ENCODE measurements at places on chromosomes 13 and 19.

DNA sequence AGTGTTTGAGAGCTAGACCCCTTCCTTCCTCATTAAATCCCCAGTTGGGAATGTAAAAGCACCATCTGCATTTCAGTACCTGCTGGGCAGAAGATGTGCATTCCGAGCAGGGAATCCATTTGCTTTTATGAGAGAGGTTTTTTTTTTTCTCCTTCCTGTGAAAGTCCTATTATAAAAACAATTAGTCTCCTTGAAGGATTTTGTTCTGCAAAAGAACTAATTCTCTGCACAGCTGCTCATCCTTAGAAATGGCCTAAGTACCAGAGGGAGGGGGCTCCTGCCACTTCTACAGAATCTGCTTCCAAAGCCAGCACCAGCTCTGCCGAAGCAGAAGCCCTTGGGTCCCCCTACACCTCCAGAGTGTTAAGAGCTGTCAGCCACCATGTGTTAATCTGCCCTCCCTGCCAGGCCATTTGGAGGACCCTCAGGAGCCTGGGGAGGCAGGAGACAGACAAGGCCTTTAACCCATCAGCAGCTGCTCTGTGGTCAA lies 36.4 kb upstream of the SERPINE3 start:
- no peak for DNase-seq

DNA sequence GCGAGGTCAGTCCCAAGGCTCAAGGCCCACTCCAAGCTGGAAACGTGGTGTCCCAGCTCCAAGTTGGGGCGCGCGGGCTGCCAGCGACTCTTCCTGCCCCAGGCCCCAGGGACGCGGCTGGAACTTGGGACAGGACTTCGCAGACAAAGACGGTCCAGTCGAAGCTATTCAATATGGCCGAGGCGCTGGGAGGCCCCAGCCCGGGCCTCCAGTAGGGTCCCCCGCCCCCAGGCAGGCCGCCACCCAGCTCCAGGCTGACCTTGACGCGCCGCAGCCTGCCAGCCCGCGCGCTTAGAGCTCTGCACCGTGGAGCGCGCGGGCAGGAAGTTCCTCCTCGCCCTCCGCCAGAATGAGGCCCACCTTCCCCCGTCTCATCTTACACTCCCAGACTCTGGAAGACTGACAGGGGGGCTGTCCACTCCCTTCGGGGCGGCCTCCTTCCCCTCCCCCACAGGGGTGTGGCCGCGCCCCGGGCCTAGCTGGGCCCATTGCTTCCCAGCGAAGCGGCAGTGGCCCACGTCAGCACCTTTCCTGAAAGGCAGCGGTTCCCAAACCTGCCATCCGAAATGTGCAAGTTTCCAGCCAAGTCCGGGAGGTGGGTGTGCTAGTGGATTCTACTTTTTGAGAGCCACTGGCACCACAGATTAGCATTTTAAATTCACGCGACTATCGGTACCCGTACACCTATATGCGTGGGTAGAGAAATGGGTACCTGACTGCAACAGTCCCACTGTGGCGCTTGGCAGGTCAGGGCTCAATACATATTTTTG lies at the start of gene CCDC8:
TSS of gene CCDC8 (minus strand) at position 303 of the 770 bp plus-strand sequence. CDS start 754 bp downstream, outside the sequence.
- peak; percentile 98 for DNase-seq

GRCh38 chr19:43814663-43815352 lies 12.3 kb upstream of the ZNF283 start:
- no peak for DNase-seq

- peak; percentile 49 for DNase-seq
These were observed 428.2 kb upstream of the KLF12 start for GRCh38 chr13:74562381-74562780.

GRCh38 chr19:15463861-15464371 lies 428 bp downstream of the RASAL3 start:
- no peak for DNase-seq

DNA sequence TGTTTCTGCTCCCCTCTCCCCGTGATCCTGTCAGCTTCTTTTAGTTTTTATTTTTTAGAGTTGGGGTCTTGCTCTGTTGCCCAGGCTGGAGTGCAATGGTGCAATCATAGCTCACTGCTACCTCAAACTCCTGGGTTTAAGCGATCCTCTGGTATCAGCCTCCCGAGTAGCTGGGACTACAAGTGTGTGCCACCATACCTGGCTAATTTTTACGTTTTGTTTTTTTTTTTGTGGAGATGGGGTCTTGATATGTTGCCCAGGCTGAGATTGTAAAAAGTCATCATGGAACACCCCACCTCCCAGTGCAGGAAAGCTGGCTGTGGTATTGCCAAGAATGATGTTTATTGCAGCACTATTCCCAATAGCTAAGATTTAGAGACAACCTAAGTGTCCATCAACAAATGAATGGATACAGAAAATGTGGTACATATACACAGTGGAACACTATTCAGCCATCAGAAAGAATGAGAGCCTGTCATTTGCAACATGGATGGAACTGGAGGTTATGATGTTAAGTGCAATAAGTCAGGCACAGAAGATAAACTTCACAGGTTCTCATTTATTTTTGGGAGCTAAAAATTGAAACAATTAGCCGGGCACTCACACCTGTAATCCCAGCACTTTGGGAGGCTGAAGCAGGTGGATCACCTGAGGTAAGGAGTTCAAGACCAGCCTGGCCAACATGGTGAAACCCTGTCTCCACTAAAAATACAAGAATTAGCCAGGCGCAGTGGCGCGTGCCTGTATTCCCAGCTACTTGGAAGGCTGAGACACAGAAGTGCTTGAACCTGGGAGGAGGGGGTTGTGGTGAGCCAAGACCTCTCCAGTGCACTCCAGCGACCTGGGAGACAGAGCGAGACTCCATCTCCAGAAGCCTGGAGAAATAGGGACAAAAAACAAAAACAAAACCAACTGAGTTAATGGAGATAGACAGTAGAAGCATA lies 6.6 kb upstream of the KLK15 start:
- DNase-seq: no peak

- peak; percentile 92 for DNase-seq
These were observed 1.7 kb upstream of the SBK3 start for GRCh38 chr19:55546822-55547614.

DNA sequence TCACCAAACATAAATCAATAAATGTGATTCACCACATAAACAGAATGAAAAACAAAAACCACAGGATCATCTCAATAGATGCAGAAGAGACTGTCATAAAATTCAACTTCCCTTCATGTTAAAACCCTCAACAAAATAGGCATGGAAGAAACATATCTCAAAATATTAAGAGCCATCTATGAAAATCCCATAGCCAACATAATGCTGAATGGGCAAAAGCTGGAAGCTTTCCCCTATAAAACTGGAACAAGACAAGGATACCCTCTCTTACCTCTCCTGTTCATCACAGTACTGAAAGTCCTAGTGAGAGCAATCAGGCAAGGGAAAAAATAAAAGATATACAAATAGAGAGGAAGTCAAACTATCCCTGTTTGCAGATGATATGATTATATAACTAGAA lies 806.1 kb upstream of the MIR17HG start:
- no peak for DNase-seq

DNA sequence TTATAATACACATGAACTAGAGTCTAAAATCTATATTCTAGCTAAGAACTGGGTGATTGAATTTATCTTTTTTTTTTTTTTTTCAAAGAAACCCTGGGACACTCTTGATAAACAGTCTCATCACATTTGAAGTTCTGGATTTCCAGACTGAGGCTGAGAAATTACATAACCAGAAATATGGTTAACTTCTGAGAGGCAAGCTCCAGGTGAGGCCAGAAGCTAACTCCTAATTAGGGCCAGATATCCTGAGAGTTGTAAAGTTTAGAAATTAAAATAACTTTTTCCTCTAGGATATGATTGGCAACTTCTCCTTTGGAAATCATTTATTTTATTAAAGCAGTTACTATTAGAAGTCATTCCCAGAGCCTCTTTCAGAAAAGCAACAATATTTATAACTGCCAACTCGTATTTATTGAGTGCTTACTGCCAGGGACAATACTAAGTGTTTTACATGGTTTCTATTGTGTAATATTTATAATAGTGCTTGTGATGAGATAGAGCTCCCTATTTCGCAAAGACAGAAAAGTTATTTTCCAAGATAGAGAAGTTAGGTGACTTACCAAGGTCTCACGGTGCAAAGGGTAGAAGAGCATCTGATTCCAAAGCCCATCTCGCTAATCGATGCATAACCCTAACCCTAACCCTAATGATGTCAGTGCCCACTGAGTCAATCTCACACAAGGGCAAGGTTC lies 187.7 kb downstream of the DCT start:
- no peak for DNase-seq

Measured in amniotic epithelial cell (primary cell).